ENCODE measurements at places on chromosomes 3 and 15.

- DNase-seq: no peak
Measured at GRCh38 chr15:71426792-71427191, 311.5 kb downstream of the THSD4 start.

DNA sequence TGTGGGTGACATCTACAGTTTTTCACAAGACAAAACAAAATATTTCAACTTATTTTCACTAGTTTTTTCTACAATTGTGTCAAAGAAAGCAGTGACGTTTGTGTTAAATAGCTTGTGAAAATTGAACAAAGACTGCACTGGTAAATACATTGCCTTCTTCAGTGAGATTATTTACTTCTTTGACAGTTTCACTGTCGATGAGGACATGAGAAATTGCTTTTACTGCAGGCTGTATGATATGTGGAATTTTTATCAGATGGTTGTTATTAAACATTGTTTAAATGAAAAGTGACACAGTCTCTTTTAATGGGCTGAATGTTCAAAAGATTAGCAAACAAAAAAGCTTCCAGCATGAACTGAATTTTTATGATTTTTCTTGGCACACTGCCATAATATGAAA lies 773.9 kb upstream of the CADM2 start:
- DNase-seq: no peak

DNA sequence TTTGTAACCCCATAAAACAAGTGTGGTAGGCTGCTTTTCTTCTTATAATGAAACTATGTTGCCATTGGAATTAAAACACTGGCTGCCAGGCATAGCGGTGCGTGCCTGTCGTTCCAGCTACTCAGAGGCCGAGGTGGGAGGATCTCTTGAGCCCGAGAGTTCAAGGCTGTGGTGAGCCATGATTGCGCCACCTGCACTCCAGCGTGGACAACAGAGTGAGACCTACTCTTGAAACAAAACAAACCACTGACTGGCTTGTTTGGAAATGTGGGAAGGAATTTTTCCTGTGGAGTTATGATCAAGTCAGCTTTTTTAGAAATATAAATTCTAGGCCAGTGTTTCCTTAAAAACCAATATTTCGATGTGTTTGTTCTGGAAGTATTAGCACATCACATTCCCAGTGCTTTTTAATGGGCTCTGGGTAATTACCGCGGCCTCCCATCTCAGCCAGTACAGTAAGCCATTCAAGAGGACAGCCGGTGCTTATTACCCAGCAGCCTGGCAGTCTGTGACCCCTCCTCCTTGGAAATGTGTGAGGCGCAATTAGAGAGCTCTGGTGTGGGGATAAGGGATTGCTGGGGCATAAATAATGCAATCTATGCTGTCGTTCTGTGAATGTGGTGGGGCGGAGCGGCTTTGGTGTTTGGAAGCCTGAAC lies 58.3 kb upstream of the TRAK1 start:
- DNase-seq: no peak

GRCh38 chr3:16249336-16249735 lies 15.4 kb downstream of the DPH3 start:
- no peak for DNase-seq

DNA sequence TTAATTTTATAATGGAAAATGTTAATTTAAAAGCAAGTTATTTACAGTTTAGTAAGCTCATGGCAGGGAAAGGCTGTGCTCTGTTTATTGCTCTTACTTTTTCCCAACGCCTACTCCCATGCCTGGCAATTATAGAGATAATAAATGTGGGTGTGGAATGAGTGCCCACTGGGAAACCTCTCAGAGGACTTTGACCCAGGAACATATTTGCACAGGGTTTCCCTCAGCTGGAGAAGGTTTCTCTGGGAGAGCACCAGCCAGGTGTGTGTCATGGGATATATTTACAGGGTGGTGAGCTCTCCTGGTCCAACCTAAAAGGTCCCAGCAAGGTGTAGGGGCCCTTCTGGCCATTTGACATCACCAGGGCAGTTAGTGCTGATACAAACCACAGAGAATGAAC lies 27.9 kb downstream of the ZNF710 start:
- DNase-seq: no peak

DNA sequence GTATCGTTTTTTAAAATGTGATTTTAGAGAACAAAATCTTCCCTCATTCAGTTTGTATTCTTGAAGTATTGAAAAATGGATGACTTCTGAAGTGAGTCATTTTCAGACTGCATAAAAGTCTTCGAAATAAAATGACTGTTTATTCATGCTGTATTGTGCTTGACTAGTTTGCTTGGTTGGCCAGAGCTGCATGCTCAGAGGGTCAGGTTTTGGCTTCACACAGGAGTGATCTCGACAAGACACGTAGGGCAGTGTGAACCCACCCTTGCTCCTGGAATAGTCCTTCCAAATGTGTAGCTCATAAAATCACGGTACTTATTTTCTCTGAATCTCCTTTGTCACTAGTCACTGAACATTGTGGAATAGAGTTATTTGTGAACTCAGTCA lies 73.3 kb downstream of the FNDC3B start:
- DNase-seq: no peak

DNA sequence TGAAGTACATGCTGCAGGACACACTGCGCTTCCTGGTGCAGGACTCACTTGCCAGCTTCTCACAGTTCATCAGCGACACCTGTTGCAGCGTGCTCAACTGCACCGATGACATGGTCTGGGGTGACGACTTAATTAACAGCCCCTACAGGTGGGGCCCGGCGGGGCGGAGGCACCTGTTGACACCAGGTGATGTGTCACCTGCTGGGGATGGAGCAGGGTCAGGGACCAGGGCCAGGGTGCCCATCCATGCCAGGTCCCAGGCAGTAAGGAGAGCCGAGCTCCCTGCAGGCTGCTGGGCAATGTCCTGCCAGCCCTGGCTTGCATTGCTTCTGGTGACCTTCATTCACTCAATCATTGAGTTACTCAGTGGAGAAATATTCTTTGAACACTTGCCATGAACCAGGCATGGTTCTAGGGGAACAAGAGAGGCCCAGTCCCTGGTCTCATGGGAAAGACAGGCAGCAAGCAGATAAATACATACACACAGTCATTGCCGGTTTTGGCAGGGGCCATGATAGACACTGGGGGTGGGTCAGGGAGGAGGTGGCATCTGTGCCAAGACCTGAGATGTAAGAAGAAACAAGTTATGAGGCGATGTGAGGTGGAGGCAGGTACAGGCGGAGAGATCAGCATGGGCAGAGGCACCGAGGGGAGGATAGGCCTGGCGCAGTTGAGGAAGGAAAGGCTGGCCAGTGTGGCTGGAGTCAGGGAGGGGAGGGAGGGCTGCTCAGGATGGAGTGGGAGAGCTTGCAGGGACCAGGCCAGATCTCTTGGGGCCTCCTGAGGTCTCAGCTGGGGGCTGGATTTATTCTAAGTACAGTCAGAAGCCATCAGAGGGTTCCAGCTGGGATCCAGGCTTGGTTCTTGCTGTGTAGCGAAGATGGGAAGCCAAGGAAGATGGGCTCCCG lies 30.8 kb downstream of the DNAH1 start:
- no peak for DNase-seq

- DNase-seq: no peak
Measured at GRCh38 chr3:126329927-126330725, 27.1 kb downstream of the KLF15 start.

DNA sequence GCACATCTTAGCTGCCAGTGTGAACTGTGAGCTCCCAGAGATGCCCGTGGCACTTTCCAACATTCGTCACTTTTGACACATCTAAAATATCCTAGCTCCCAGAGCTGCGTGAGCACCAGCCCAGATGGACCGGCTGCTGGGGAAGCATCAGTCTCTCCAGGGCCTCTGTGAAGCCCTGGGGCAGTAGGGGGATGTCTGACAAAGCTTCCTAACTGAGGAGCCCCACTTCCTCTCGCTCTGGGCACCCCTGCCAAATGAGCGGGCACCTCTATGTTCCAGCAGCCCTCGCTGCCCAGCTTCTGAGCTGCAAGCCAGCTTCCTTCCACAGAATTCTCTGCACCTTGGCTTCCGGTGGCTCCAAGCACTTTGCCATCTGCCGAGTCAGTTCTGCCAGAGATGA lies 91.1 kb downstream of the LIPC start:
- no peak for DNase-seq

GRCh38 chr3:25603703-25604102 lies 61.0 kb downstream of the TOP2B start:
- no peak for DNase-seq

DNA sequence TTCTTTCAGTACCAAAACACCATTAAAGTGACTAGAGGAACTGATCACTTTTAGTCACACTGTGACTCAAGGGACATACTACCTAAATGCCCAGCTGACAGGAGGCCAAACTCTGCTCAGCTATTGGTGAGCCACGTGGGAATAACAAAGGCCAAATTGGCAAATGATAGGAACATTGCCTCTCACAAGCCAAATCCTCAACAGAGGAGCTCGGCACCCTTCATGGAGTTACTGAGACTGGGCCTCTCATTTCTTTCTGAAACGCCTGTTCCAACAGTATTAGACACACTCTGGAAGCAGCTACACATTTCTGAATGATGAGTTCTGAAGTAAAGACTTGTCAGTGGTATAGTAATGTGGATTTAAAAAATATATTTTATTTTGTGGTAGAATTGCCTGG lies 166.0 kb upstream of the COL8A1 start:
- no peak for DNase-seq

DNA sequence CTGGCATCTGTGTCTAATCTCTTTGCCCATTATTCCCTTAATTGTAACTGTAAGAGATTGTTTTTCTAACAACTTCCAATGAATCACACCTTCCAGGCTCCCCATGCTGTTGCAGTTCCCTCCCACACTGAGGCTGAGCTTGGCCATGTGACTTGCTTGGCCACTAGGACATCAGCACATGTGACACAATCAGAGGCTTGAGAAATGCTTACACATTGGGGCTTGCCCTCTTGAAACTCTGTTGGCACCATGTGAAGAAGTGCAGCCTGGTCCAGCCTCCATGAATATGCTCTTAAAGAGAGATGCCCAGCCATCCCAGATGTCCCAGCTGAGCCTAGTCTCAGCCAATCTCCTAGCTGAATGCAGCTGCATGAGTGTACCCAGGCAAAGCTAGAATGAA lies 326.8 kb upstream of the SOX2 start:
- no peak for DNase-seq

DNA sequence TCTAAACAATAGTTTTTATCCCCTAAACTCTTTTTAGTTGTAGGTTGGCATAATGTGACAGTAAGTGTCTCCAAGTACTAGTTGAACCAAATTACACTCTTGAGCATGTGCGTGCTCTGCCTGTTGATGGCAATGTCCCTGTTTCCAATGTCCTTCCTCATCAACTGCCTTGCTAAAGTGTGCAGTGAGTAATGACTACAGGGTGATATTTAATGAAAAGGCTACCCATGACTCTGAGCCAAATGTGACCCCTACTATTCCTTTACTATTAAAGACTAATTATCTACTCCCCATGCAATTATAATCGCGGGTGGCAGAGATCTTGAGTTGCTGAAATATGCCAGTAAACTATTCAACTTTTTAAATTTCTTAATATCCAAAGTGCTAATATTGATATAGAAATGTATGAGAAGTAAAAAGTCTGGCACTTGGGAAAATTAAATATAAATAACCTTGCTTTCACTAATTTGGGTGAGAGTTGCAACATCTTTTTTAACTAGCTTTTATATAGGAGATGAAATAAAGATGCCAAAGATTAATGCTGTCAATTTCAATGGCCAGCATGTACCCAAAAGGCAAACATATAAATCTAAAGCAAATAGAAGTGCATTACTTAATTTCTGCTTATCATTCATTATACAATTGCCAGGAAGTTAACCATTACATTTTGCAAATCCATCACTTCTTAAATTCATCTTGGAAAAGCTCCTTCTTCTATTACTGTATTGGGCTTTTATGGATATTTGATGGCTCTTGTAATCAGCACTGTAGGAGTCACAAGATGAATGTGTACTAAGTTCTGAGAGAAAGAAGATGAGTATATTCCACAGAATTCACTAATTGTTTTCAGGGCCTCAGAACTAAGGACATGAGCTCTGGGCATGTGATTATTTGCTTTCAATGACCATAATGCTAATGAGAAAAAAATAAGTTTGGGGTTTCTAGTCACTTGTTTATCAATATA lies 518.2 kb upstream of the NAALADL2 start:
- no peak for DNase-seq

- DNase-seq: peak; percentile 52
Measured at GRCh38 chr3:154120961-154121700, at the start of gene ARHGEF26. ARHGEF26 (plus strand) TSS chr3:154121390; CDS start chr3:154121993, 603 bp downstream.

GRCh38 chr3:94063496-94064119 lies 747 bp downstream of the NSUN3 start:
- DNase-seq: no peak

- no peak for DNase-seq
Measured at GRCh38 chr15:73270366-73271097, 98.2 kb downstream of the HCN4 start.

- DNase-seq: no peak
Measured at GRCh38 chr15:51751697-51752683, 593 bp downstream of the TMOD2 start.

DNA sequence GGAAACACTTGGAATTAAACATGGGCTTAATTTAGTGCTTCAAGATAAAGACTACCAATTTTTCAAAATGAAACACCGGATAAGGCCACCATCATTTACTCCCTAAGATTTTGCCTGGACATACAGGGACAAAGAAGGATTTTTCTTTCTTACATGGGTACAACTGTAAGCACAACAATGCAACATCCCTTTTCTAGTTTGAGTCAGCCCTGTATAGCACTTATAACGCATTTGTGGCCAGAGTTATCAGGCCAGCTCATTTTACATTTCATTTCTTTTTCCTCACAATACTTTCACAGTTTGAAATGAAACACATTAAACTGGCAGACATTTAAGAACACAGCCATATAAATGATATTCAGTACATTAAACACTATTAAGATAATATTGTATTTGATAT lies 9.8 kb upstream of the SUCNR1 start:
- no peak for DNase-seq
